ENCODE measurements at places on chromosomes 2 and 18.
A peak's percentile ranks its signal among the peaks of the same experiment; 100 is the strongest.

GRCh38 chr2:109418716-109419115, 195.1 kb downstream of the SEPTIN10 start:
- DNase-seq, result no peak

GRCh38 chr18:54641734-54642133, 50.7 kb downstream of the DYNAP start:
- no peak for DNase-seq

DNA sequence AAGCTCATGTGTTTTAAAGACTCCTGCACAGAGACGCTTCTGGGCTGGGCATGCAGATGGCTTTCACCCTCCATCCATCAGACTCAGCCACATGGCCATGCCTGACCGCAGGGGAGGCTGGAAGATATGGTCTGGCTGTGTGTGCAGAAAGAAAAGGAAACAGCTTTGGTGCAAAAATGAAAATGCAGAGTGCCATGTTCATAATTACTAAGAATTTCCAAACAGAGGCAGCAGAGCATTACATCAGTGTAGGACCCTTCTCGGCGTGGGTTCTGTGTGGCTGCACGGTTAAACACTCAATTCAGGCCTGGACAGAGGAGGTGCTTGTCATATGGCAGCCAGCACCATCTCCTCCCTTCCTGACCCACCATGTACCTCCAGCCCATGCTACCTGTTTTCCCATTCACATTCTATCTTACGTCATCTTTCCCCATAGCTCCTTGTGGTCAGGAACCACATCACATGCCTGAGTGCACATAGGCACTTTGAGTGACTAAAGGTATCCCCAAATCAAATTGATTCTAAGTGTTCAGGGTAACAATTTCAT, 200.3 kb upstream of the ID2 start:
- DNase-seq, result no peak

DNA sequence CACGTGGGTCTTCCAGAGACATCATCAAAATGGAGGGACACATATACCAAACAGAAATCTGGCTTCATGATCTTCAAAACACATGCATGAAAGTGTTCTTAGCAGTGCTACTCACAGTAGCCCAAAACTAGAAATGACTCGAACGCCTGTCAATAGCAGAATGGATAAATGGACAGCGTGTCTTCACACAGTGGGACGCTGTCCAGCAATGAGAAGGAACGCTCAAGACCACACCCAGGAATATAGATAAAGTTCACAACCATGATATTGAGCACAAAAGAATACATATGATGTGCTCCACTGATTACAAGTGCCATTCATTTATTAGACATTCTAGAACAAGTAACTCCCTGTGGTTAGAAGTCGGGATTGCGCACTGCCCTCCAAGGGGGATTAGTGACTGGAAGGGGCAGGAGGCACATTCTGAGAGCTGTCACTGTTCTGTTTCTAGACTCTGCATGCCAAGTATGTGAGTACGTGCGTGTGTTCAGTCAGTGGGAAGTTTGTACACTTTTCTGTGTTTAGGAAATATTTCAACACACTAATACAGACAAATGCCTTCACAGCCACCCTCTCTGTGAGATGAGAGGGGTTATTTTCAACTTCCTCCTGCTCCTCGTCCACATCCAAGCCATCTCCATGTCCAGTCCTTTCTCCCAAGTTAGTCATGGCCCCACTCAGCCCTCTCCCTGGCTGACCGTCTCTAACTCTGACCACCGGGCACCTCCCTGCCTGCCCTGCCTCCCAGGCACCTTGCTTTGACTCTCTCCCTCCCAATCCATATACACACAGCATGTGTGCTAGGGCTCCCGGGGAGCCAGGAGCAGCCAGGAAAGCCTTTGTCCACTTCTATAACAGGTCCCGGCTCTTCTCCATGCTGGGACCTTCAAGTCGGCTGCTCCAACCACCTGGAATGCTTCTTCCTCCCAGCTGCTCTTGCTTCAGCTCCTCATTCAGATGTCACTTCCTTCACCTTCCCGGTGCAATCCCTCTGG, 26.9 kb upstream of the TNS1 start:
- no peak for DNase-seq

- DNase-seq, result no peak
These were observed 162.1 kb downstream of the QPCT start for GRCh38 chr2:37506407-37507050.

- DNase-seq, result no peak
These were observed 106.2 kb upstream of the BZW1 start for GRCh38 chr2:200705305-200706041.

- DNase-seq, result no peak
These were observed 735.0 kb downstream of the TMEM182 start for GRCh38 chr2:103496850-103497249.

DNA sequence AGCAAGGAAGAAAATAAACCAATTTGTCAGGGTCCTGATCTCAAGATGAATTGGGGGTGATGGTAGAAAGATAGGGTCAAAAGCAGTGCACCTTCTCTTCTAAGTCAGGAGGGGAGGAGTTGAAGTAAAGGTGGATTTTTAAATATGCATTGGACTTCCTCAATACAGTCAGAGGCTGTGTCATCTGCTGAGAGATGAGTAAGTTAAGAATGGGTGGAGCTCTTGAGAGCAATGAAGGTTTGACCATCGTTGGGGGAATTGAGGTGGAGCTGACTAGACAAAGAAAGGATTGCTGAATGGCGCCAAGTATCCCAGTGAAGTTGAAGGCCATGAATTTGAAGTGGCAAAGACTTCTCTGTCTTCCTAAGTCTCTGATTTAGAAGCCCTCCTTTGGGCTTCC, 18.4 kb upstream of the CPO start:
- DNase-seq, result no peak

DNA sequence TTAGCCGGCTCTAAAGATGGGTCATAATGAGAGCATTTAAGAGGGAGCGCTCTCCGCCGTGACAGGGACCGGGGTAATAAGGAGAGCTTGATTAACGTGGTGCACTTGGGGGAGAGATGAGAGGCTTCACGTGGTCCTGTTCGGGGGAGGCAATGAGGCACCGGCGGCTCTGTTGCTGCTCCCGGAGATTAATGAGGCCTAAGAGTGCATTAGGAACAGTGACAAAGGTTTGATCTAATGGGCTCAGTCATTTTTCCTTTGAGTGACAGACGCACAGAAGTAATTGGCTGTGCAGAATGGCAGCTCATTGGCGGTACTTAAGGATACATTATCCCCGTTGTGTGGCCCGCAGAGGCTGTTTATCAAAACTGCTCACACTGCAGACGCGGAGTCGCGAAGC, 250.7 kb downstream of the GBX2 start:
- no peak for DNase-seq

GRCh38 chr18:13553449-13553848, 172.9 kb downstream of the FAM210A start:
- DNase-seq, result no peak

- no peak for DNase-seq
These were observed 4.7 kb upstream of the PPP4R1 start for GRCh38 chr18:9619056-9619455.

GRCh38 chr2:29223851-29224692, 108.9 kb downstream of the CLIP4 start:
- peak; percentile 69 for DNase-seq

DNA sequence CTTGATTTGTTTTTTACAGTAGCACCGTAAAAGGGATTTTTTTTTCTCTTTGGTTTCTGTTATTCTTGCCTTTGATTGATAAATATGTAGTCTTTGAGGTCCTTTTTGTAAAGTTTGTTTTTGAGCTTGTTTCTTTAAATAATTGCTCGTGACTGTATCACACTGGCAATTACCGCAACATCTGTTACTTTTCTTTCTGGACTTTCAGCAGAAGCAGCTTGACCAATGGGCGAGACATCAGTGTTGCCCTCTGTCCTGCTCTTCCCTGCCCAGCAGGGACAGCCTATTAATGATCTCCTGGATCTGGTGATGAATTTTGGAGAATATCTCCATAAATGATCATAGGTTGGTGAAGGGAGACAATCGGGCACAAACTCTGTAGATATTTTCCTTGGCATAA, 74.9 kb downstream of the TDRD15 start:
- no peak for DNase-seq

DNA sequence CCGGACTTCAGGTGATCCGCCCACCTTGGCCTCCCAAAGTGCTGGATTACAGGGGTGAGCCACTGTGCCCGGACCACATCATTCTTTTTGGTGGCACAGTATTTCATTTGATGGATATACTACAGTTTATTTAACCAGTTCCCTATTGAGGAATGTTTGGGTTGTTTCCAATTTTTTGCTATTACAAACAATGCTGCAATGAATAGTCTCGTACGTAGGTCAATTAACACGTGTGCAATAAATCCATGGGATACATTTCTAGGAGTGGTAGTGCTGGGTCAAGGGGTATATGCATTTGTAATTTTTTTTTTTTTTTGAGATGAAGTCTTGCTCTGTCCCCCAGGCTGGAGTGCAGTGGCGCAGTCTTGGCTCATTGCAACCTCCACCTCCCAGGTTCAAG, 28.4 kb upstream of the XPO1 start:
- no peak for DNase-seq

GRCh38 chr2:98734162-98734561, 3.2 kb upstream of the MGAT4A start:
- no peak for DNase-seq

GRCh38 chr2:7190587-7191324, 273.5 kb downstream of the RNF144A start:
- no peak for DNase-seq

- peak; percentile 37 for DNase-seq
These were observed 440.3 kb downstream of the NRXN1 start for GRCh38 chr2:50591642-50592041.
